ENCODE measurements at places on chromosomes 4 and X.

GRCh38 chrX:27336466-27337091 lies 126.6 kb downstream of the PPP4R3C start:
- no peak for DNase-seq

DNA sequence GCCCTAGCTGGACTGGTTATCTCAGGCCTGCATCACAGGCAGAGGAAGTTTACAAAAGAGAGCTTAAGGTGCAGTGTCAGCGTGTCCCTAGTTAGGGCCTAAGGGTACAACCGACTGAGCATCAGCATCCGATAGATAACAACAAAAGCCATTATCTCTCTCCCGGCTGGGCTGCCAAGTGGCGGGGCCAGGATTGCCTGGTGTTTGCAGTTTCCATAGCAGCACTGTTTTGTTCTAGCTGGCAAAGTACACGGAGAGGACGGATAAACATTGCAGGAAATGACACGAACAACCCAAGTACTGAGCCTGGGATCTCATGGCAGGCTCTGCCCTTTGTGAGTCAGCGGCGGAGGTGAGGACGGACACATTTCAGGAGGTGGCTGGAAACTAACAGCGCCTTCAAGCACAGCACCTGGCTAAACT lies 104.7 kb upstream of the NOCT start:
- DNase-seq = no peak

DNA sequence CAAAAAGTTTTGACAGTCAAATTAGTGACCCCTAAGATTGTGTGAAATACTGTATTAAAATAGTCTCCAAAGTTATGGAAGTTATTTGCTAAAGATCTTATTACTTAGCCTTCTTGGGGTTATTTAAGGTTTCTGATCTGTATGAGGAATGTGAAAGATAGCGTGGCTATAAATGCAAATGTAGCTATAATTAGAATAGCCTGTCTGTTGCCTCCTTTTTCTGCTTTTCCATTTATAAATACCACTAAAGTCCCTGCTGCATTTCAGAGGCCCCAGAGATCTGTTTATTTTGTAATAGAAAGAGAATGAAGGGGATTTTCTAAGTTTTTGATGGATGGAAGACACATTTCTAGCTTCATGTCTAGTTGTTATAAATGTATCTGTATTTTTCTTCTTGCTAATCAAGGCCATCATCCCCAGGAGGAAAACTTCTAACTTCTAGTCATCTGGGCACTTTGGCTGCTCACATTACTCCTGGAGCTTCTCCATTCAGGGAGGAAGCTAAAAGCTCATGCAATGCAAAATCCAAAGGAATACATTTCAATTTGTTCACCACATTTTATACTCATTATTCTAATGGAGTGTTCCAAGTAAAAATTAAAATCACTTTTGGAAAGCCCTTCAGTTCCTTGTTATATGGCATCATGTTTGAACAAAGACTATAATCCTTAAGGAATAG lies 73.9 kb downstream of the INTS12 start:
- no peak for DNase-seq

DNA sequence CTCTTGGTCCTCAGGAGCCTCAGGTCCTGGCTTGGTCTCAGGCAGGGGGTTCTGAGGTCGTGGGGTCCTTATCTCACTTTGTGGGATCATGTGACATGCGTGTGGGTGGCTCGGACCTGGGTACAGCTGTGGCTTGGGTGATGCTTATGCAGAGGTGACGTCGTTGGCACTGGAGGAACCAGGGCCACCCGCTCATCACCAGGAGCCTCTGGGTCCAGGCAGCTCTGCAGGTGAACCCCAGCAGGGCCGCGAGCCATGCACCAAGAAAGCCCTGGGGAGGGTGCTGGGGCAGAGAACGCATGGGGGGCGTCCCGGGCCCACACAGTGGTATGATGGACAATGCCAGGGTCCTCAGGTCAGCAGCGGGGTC lies 8.7 kb downstream of the ATP5ME start:
- no peak for DNase-seq

- DNase-seq = no peak
Observed at GRCh38 chr4:81204571-81204970, 10.5 kb downstream of the PRKG2 start.

DNA sequence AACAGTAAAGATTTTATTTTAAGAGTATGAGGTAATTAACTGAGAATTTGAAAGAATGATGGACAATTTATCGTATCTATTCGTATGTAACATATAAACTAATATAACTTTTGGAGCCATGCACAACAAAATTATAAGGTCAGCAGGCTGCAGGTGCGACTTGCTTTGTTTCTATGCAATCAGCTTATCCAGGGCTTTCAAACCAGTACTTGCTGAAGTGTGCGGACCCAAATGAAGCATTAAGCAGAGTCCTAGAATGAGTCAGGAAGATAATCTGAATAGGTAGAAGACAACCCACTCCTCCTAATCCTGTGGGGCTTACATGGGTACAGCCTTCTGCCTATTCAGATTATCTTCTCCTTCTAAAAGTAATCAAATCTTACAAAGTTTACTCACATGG lies 2.1 kb downstream of the NSD2 start:
- DNase-seq = no peak
